H1 (cell line): ENCODE measurements at places on chromosomes 1 and 21.

GRCh38 chr1:220579317-220579716 is 51.4 kb downstream of the MARK1 start:
- no peak for DNase-seq

- no peak for DNase-seq
These were observed 29.4 kb downstream of the CDK18 start for GRCh38 chr1:205533748-205534443.

GRCh38 chr1:182015360-182015759 is 46.2 kb downstream of the ZNF648 start:
- no peak for DNase-seq

DNA sequence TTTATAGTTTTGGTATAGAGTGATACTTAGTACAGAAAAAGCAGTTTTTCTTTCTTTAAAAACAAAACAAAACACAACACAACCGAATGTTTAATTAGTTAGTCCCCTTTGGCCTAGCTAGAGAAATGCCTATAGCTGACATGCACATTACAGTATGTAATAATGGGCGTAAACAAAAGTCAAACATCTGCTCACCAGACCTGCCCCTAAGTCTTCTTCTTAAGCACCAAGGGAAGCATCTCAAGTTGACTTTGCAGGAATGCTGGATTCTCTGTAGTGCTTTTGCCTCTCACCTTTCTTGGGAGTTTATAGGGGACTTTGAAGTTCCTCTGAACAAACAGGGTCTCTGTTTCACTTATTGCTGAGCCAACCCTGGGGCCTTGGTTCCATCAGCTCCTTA is 143.7 kb downstream of the TM2D1 start:
- DNase-seq: no peak

GRCh38 chr1:206579747-206580437 is 32.4 kb downstream of the EIF2D start:
- no peak for DNase-seq

DNA sequence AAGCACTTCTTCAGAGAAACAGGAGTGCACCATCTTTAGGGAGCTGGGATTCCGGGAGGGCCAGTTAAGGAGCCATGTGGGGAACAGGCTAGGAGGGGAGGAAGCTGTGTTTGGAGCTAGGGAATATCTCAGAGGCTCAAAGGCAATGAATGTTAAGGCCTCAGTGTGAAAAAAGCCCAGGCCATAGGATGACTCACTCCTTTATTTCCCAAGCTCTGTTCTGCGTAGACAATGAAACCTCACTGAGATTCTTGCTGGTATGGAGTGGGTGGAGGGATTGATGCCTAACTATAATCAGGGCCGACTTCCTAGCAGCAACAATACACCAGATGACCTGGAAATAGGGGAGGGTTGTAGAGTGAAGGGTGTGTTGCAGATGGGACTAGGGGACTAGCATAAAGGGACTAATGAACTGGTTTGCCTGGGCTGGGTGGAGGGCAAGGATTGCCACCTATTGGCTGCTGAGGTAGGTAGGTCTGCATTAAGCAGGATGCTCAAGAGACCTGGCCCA is 2.1 kb downstream of the GNAT2 start:
- DNase-seq: no peak

DNA sequence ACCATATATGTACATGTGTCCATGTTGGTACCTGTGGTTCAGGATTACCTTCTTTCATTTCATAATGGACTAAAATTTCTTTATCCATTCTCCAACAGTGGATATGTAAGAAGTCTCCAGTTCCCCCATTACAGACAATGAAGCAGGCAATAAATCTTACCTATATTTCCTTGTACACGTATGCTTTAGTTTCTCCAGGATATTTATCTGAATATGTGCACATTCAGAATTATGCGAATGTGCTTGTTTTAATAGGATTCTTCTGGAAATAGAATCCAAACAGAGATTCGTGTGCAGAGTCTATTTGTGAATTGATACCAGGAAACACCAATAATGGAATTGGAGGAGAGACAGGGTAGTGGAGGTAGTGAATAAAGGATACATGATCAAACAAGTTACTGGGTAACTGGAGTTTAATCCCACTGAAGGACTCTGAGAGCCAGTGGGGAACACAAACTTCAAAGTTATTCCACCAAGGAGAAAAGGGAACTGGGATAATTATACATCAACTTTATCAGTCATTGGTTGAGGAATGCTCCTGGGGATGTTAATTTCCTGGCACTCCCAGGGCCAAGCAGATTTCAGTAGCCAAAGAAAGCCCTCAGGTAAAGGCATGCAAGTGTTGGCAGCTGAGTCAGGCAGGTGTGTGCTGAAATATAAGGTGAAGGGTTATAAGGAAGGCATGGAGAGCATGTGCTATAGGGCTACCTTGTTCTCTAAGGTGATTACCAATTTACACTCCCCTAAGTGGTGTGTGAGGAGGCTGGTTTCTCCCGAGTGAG is 374.9 kb upstream of the PBX1 start:
- no peak for DNase-seq

DNA sequence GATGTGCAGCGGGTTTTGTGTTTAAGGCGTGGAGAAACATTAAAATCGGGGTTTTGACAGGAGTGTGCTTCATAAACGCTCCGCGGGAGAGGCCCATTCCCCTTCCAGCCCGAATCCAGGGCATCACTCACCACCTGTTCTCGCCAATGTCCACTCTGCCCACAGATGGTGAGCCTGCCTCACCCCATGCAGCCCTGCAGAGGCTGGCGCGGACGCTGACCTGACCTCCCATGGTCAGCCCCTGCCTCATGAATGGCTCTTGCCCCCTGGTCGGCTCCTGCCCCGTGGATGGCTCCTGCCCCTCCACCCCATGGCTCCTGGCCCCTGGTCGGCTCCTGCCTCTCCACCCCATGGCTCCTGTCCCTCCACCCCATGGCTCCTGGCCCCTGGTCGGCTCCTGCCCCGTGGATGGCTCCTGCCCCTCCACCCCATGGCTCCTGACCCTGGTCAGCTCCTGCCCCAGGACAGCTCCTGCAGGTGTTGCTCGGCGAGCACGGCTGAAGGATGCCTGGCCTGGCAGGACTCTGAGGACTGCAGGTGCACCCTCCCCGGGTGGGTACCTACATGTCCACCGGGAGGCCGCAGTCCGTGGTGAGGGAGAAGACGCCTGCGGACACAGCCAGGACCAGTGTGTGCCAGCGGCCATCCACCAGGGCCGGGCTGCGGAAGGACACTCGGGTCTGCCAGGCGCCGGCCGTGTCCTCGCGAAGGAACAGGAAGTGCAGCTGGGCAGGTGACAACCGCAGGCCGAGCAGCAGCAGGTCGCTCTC is 6.7 kb downstream of the KRTAP10-1 start:
- DNase-seq: no peak

GRCh38 chr21:31282095-31282709 is 61.9 kb downstream of the TIAM1 start:
- no peak for DNase-seq

DNA sequence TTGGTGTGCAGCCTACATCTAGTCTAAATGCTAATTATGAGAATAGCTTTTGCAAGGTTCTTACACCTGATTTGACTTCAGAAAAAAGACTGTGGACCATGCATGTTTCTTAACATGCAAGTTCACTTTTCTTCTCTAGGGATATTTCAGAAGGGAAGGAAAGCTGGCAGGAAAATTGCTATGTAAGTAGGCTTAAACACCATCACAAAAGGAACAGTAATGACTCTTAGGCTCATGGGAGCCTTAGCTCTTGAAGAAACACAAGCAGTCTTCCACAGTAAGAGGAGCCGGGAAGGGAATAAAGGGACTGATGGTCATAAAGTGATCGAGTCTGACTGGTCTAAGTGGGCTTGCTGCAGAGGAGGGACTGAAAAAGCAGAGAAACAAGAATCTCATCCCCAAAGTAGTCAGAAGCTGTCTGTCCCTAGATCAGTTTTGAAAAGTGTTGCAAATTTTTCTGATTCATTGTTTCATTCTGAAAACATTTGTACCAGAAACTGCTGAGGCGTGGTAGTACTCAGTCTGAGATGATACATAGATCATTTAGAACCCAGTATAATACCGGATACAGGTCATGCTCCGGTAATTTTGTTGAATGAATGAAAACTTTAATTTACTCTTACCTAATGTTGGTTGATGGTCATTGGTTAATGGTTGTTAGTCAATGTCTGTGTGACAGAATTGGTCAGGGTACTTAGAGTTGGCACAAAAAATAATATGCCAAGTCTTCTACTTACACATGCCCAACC is 40.9 kb downstream of the SMYD2 start:
- DNase-seq: no peak
